Lung microvascular endothelial cell (primary cell): ENCODE measurements at places on chromosomes 6 and 20. TPM values are rescaled to one million over a fixed set of nuclear protein-coding genes. Genes with fewer than 3 reads are reported as not detected.

TFB1M gene
- total RNA-seq, result 9.6 and 11.7 TPM in 2 replicates

NMBR gene
- not detected in 2 replicates for total RNA-seq

- DNase-seq, result no peak
These were observed 170.6 kb downstream of the OGFRL1 start for GRCh38 chr6:71459162-71459561.

NRSN1 gene
- not detected in 2 replicates for total RNA-seq

- DNase-seq, result no peak
These were observed 21.7 kb upstream of the SENP6 start for GRCh38 chr6:75579951-75580350.

DNA sequence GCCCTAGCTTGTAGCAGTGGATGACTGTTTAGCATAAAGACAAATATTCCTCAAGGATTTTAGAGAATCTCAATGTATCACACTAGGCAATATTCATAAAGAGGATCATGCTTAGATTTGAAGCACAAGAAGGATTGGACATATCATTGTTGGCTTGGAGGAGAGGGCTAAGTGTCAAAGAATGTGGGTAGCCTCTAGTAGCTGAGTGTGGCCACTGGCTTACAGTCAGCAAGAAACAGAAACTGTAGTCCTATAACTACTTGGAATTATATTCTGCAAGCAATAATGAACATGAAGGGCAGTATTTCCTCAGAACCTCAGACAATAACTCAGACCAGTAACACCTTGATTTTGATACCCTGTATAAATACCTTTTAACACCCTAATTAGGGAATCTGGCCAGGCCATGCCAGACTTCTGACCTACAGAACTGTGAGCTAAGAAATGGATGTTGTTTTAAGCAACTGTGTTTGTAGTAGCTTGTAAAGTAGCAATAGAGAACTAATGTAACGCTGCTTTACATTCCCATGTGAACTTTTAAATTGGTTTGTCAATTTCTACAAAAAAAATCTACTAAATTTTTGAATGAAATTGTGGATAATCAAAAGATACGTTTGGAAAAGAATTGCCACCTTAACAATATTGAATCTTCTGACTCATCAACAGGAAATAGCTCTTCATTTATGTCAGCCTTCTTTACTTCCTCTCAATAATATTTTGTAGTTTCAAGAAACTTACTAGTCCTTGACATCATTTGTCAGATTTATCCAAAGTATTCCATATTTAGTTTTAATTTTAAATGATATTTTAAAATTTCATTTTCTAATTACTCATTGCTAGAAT, 65.2 kb upstream of the RSPO3 start:
- DNase-seq, result peak; percentile 53

CEP162 gene
- 3.0 and 3.3 TPM in 2 replicates for total RNA-seq

SLC35F1 gene
- total RNA-seq, result not detected in 2 replicates

DNA sequence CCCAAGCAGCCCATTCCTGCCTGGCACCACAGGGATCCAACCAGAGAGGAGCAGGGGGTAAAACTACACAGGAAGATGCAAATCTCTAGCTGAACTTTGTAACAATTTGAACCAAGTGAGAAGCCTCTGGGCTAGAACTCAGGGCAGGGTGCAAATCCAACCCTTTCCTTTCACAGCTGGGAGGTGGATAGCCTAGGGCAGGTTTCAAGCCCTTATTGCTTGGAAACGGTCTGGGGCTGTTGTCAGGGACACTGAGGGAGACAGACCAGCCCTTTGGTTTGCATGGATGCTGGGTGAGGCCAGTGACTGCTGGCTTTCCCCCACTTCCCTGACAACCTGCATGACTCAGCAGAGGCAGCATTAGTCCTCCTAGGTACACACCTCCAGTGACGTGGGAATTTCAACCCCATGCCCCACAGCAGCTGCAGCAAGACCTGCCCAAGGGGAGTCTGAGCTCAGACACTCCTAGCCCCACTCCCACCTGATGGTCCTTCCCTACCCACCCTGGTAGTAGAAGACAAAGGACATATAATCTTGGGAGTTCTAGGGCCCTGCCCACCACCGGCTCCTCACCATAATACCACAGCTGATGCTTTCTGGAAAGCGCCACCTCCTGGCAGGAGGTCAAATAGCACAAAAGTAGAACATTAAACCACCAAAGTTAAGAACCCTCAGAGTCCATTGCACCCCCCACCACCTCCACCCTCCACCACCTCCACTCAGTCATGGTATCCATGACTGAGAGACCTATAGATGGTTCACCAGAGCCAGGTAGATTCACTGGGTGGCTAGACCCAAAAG, 797.7 kb upstream of the MAN1A1 start:
- DNase-seq, result no peak

DNA sequence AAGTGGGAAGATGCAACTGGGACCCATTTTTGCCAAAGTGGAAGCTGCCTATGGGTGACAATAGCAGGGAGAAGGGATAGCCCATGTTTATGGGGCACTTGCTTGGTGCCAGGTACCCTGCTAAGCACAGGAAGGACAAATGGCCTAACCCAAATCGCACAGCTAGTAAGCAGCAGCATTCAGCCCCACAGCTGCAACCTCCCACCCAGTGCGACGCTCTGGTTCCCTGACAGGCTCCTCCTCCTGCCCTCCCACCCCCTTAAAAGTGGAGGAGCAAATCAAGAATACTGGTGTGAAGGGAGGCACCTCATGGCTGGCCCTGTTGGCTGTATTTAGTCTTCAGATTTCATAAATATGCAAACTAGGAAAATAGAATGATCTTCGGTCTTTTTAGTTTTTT, 76.2 kb downstream of the RIN2 start:
- no peak for DNase-seq

LAMA5 gene
- total RNA-seq, result 5.4 and 14.2 TPM in 2 replicates
